ENCODE measurements at places on chromosomes 7 and 10.

DNA sequence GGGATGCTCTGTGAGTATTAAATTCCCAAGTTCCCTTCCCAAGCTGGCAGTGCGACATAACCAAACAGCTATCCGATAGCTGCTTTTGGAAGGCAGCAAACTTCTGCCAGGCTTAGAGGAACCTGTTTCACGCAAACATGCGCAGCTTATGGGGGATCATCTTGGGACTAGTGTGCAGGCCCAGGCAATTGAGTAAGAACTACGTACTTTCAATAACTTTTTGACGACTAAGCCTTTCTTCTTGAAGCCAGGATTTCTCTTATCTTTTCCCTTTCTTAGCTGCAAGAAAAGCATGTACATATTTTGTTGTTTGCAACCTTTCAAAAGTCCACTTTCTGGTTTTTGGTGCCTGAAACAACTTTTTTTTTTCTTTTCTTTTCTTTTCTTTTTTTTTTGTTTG lies 28.7 kb upstream of the SEPHS1 start:
- no peak for DNase-seq

DNA sequence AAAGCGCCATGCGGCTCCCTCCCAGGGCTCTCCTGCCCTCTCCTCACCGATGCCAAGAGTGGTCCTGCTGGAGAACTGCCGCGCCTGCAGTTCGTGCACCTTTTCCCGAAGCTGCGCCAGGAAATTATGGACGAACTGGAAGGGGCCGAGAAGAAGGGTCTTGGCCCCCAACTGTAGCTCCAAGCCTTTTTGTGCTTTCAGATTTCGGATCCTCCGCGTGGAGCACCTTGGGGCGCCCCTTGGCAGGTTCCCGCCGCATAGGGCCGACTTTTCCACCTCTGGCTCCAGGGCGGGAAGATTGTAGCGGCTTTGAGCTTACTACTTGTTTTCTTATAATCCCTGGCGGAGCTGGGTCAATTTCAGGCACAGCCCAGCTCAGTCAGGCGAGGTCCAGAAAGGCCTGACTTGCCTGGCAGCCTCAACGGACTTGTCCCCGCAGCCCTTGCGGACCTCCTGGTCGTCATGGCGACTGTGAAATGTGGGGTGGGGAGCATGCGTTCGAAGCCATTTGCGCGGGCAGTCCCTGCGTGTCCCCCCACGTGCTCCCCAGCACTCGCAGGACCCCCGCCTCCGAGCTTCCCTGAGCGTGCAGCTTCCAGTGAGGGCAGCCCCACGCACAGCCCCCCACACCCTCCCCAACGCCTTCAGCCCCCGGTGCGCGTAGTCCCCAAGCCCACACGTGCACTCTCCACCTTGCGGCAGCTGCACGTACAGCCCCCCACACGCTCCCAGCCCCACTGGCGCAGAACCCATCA lies 129.9 kb downstream of the KBTBD2 start:
- no peak for DNase-seq

DNA sequence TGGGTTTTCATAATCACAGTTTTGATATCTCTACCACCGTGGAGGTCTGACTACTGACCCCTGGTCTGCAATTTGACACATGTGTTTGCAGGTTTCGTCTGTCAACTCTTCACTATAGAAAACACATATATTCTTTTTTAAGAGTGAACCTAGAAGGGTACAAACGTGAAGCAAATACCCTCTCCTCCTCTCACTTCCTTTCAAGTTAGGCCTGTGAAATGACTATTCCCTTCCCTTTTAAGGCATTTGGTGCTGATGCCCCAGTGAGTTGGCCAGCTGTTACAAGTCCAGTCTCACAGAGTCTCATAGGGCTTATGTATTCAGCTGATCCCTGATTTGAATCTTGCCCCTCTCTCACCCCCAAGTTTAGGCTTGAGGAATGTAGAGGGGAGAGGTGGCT lies 742.0 kb upstream of the IGFBP3 start:
- no peak for DNase-seq

GRCh38 chr10:65898055-65898454 lies 1027.8 kb upstream of the LRRTM3 start:
- no peak for DNase-seq

- no peak for DNase-seq
Measured at GRCh38 chr7:133452577-133452976, 199.7 kb downstream of the EXOC4 start.

GRCh38 chr7:46932676-46933424 lies 649.1 kb downstream of the TNS3 start:
- DNase-seq: no peak

GRCh38 chr7:29866490-29866930 lies 60.2 kb downstream of the WIPF3 start:
- no peak for DNase-seq

GRCh38 chr7:72403458-72404076 lies 8.6 kb downstream of the CALN1 start:
- DNase-seq: no peak

- no peak for DNase-seq
Measured at GRCh38 chr10:24255881-24256311, 47.0 kb downstream of the KIAA1217 start.

DNA sequence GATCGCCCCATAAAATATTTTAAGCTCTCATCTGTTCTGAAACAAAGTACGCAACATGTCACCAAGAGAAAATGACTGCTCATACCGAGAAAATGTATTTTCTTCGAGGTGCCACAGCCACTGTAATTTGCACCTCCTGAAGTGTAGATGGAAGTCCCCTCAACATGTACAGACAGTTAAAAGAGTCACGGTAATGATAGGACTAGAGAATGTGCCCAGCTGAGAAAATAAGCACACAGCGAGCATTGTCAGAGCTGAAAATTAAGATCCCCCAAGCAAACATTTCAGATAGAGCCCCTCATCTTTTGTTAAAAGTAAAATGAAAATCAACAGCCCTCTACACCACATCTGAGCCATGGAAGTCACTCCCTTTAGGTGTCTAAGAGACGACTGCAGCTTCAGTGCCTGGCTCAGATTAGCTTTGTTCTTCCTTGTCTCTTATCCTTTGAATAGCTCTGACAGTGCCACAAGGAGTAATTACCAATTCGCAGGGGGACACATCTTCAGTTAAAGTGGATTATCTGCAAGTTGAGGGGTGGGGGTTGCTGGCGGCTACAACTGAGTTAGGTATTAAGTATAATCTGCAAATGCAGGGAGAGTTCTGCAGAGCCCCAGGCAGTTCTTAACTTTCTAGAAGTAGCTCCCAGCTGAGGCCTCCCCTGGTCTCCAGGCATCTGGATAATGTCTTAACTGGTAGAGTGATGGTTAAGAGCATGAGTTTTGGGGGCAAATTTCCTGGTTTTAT lies 222.7 kb upstream of the C7orf33 start:
- DNase-seq: no peak

DNA sequence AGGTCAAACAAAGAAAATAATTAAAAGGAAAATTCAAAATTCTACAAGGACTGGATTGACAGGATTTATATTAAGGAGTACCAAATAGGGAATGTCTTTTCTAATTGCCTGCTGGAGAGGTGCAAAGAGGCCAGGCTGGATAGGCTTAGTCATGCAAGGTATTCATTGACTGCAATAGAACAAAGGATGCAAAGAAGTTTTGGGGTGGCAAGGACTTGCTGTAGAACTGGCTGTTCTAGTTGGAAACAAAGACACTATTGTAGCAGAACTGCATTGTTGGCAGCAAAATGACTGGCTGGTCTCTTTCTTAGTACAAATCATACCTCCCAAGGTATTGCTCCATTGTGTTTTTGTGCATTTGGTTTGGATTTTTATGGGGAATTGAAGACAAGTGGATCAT lies 10.1 kb downstream of the ITGB8 start:
- DNase-seq: no peak

DNA sequence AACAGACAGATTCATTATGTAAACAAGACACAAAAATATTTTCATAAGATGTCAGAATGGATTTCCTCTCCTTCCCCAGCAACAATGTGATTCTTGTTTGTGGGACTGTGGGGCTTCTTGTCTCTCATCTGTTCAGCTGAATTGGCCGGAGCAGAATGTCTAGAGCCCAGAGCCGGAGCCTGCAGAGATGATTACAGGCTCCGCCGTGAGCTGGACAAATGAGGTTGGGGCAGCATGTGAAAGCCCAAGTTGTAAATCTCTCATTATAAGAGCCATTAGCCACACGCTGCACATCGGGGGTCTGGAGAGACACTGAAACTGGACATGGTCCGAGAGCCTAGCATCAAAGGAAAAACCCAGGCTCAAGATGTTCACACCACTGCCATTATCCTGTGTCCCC lies 137.0 kb upstream of the ADAM12 start:
- DNase-seq: no peak

DNA sequence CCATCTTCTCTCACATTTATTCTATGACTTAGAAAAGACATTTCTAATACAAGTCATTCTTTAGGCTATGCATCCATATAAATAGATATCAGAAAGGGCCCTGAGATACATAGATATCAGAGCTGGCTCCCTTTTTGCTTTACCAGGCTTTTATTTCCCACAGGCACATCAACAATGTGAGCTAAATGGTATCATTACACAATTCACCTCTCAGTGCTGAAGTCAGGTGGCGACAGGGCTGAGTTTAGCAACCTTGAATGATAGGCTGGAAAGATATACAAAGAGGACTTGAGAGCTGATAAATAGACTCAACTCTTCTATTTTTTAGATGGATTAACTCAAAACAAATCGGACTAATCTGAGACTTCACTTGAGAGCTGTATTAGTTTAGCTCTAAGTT lies 189.2 kb upstream of the COL1A2 start:
- no peak for DNase-seq

GRCh38 chr7:75038508-75038907 lies 35.1 kb downstream of the RCC1L start:
- no peak for DNase-seq

GRCh38 chr7:148901178-148901577 lies 17.1 kb upstream of the EZH2 start:
- no peak for DNase-seq

- DNase-seq: no peak
Measured at GRCh38 chr10:93746844-93747284, 10.9 kb upstream of the LGI1 start.

GRCh38 chr7:12738665-12739064 lies 51.2 kb downstream of the ARL4A start:
- no peak for DNase-seq

GRCh38 chr10:84903320-84903719 lies 574.9 kb downstream of the CCSER2 start:
- no peak for DNase-seq

GRCh38 chr7:136049818-136050461 lies 72.8 kb upstream of the MTPN start:
- no peak for DNase-seq

- DNase-seq: no peak
Measured at GRCh38 chr10:17113889-17114540, 15.6 kb downstream of the CUBN start.

DNA sequence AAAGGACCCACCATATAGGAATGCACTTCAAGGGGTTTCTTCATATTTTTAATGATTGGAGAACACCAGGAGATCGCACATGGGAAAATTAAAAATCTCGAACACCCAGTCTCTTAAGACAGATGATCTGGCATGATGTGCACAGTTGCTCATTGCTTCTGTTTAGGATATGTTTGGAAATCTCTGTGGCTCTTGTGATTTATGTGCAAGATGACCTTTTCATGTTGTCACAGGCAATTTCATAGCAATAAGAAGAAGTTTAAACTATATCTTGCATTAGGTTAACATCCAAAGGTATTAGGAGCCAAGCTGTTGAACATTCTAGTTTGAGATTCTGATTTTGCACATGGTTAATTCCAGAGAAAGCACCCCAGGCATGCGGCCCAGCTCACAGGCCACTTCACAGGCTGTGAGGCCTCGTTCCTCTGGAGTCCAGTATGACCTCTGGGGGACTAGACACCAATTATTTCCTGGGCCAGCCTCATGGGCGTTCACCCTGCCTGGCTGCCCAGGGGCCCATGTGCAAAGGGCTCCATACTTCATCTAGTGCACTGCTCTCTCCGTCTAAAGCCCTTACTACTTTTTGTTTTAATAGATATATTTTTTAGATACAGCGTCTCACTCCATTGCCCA lies 28.4 kb downstream of the CAMK1D start:
- DNase-seq: no peak

DNA sequence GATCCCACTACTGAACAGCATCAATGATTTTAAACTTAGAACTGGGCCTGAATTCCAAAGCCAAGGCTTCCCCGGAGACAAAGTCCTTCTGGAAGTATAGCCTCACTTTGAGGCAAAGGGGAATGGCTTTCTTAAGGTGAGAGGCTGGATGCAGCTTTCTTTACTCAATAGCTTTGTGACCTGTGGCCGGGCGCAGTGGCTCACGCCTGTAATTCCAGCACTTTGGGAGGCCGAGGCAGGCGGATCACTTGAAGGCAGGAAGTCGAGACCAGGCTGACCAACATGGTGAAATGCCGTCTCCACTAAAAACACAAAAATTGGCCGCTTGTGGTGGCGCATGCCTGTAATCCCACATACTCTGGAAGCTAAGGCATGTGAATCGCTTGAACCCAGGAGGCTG lies 3.2 kb upstream of the FGFR2 start:
- DNase-seq: no peak

- no peak for DNase-seq
Measured at GRCh38 chr7:7761340-7761973, 43.0 kb upstream of the RPA3 start.

DNA sequence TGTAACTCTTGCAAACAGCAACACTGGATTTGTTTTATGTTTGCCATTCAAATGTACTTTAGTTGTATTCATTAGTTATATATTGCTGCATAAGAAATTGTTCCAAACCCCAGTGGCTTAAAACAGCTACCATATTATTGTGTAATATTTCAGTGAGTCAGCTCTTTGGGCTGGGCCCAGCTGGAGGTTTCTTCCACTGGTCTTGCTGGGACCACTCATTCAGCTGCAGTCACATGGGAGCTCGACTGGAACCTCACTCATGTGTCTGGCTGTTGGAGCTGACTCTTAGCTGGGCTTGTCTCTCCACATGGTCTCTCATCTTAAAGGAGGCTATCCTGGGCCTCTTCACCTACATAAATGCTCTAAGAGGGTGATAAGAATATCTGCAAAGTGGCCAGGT lies 23.2 kb upstream of the PIP4K2A start:
- no peak for DNase-seq

- DNase-seq: peak; percentile 36
Measured at GRCh38 chr10:95295031-95295755, 4.4 kb upstream of the PDLIM1 start.

GRCh38 chr7:147894271-147894670 lies 696.3 kb upstream of the C7orf33 start:
- no peak for DNase-seq

DNA sequence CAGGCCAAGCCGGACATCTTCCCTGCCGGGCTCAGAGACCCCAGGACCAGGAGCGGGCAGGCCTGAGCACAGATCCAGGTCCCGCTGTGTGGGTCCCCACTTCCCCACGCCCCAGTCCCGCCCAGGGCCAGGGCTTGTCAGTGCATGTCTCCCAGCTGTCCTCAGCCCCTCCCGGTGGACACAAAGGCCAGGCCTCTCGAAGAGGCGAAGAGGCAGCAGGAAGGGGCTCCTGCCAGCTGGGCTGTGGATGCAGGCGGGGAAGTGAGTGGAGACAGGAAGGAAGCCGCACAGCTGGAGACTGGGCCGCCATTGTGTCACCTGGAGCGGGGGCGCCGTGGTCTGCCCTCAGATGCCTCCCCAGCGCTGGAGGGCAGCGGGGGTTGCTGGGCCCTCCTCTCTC lies 4.8 kb downstream of the GRIFIN start:
- DNase-seq: peak; percentile 14

GRCh38 chr10:6233725-6234277 lies 31.1 kb downstream of the PFKFB3 start:
- no peak for DNase-seq

- DNase-seq: no peak
Measured at GRCh38 chr7:40944981-40945585, 757.8 kb downstream of the INHBA start.

GRCh38 chr7:21354284-21354683 lies 73.6 kb upstream of the SP4 start:
- no peak for DNase-seq
